Ovary (tissue), 10 donors: ENCODE measurements at places on chromosomes 6 and 20. TPM values are rescaled to one million over a fixed set of nuclear protein-coding genes. Genes with fewer than 3 reads are reported as not detected.

GRCh38 chr6:62623846-62624532 lies 338.0 kb upstream of the KHDRBS2 start:
- DNase-seq = no peak

DNA sequence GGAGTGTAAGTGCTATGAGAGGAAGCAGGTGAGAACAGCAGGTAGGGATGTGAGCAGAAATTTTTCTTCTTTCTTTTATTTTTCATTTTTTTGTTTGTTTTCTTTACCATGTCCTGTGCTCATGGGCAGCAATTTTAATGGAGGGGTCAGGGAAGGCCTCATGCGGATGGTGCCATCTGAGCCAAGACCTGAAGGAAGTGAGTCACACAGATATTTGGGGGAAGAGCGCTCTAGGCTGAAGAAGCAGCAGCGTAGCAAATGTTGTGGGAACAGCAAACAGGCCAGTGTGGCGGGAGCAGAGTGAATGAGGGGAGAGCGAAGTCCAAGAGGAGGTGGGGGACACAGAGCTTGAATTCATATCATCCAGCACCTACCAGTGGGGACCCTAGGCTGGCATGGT lies 12.7 kb downstream of the SPDEF start:
- DNase-seq = no peak

DNA sequence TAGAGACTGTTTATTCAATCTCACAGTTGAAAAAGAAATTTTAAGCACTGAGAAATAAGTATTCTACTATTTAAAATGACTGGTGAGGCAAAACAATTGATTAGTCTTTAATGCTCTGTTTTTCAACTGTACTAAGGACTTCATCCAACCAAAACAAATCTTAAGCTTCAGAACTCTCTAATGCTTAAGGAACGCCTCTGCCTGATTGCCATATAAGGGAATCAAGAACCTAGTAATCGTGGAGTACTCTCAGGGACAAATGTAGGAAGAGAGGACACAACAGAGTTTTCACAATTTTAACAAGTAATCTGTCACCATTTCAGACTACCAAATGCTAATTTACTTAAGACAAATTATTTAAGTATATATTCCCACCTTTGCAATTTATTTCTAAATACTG lies 16.1 kb downstream of the FBXO30 start:
- no peak for DNase-seq

DNA sequence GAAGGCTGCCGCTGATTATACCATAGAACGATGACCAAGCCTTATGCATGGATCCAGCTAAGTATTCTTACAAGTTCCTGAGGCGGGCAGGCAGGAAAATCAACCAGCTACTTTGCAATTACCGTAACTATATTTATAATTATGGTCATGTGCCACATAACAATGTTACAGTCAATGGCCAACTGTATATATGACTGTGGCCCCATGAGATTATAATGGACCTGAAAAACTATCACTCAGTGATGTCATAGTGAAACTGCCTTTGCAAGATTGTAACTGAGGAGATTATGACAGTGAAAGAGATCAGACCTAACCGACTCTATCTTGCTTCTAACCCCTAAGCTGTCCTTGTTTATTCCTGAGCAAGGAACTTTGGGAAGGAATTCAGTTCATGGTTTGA lies 33.1 kb upstream of the FAM135A start:
- no peak for DNase-seq

DNA sequence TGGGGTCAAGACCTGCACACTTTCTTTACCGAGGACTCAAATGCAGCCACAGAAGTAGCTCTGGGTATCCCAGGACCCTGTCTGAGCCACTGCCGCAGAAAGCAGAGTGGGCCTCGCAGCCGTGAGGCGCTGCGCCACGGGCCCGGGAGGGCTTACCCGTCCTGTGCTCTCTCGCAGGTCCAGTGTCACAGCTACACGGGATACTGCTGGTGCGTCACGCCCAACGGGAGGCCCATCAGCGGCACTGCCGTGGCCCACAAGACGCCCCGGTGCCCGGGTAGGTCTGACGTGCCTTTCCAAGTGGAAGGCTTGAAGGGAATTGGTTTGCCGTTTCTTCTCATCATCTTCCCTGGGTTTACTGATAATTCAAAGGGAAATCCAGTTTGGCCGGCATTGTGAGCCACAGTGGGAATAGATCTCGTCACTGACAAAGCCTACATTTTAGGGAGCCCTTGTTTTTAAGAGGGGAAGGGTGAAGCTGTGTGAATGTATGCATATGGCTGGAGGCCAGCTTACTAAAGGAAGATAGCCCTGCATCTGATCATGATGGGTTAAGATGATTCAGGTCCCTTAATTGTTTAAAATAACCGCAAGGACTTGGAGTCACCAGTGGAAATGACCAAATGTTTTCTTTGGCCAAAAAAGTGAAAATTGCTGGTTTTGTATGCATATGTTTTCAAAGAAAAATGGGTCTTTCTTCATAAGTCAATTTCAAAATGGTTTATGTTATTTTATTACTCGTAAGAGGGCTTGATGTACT lies 86.6 kb downstream of the SMOC2 start:
- DNase-seq = no peak

- DNase-seq = no peak
Observed at GRCh38 chr6:100378576-100378975, 86.1 kb downstream of the SIM1 start.

GRCh38 chr6:130162421-130162820 lies 60.3 kb downstream of the SAMD3 start:
- no peak for DNase-seq

The HLA-DQB2 gene
- 3.7 TPM for total RNA-seq

The MUCL3 gene
- not detected for total RNA-seq

DNA sequence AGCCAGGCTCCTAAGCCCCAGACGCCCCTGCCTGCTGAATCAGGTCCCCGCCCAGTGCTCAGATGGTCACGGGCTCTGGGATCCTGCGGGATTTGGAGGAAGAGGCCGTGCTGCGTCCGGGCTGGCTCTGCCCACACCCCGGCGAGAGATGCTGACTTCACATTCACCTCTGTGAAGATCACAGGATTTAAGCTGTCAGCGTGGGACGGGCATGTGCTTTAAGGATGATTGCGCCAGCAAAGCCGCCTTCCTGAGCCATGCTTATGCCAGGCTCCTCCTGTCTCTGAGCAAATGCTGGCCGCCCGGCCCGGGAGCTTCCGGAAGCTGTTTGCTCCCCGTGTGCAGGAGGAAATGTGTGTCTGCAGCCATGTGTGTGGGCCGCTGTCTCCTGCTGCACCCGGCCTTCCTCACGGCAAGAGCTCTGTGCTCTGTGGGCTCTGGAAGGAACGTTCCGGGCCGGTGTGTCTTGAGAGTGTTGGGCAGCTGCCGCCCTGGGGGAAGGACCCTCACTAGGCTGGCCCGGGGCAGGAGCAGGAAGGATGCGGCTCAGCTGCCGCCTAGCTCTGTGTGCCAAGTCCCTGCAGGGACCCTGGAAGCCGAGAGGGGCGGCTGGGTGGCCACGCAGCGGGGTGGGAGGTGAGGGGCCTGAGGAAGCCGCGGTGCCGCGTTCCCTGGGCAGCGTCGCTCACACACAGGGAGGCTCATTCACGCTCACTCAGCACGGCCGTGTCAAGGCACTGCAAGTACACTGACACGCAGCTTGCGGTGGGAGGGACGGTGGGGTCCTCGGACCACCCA lies 19.0 kb upstream of the BHLHE23 start:
- no peak for DNase-seq
